ENCODE measurements at places on chromosomes 16 and 17. TPM values are rescaled to one million over a fixed set of nuclear protein-coding genes. Genes with fewer than 3 reads are reported as not detected.

DNA sequence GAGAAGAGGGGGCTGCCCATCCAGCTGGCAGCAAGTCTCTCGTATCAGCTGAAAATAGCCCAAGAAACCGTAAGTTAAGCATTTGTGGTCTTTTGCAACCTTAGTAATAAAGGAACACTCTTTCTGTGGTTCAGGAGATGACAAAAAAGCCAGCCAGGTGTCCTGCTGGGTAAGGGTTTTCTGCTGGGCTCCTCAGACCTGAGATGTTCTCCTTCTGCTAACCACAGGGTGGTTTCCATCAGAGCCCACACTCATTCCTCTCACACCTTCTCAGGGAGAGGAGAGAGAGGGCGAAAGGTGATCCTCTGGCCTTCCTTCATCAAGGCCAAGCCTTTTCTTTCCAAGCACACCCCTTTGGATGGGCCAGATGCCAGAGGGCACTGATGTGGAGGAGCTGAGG, 70.7 kb downstream of the TEX14 start:
- DNase-seq = no peak

DNA sequence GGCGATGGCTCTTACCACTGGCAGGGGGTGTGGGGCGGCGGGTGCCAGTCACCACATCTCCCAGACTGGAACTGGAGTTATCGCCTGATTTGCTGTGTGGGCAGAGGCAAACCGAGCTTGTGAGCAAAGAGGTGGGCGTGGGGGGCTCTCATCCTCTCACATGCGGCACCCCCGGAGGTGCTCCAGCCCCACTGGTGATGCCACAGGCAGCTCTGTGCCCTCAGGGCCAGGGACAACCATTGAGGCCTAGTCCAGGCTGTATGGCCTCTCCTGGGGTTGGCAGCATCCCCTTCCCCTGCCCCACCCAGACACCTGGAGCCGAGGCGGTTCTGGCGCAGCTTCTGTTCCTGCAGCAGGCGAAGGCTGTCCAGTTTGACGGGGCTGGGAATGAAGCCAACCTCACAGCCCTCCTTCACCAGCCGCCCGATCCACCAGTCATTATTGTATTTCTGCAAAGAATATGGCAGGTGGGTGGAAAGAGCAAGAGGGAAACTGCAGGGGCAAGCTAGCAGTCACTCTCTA, 10.9 kb downstream of the CACNB1 start:
- no peak for DNase-seq

GRCh38 chr16:15764112-15764511, 92.7 kb downstream of the MYH11 start:
- no peak for DNase-seq

GRCh38 chr17:18187821-18188761, 4.5 kb downstream of the ALKBH5 start:
- DNase-seq = no peak

- no peak for DNase-seq
Measured at GRCh38 chr16:83967838-83968305, at the start of gene NECAB2. Gene NECAB2, plus strand, starts transcription at chr16:83968244. Its CDS starts 405 bp downstream, at chr16:83968649.

Gene TP53TG3
- not detected for polyA plus RNA-seq

Gene KCNJ16
- polyA plus RNA-seq = 161 TPM

Gene PIRT
- not detected for polyA plus RNA-seq

DNA sequence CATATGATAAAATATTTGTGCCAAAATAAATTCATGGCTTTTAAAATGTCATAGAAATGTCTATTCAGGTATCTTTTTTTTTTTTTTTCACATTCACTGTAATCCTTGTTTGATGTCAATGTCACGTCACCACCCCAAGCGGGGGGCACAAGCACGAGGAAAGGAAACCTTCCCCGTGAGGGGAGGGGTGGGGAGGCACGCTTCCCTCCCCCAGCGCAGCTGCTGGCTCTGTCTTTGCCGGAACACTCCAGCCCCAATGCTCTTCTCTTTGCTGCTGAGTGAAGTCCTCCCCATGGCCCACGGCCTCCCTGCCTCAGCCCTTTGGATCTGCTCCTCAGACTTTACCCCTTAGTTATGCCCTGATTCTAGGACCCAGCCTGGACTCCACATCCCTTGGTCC, 1.5 kb downstream of the SLC35G3 start:
- DNase-seq = no peak

DNA sequence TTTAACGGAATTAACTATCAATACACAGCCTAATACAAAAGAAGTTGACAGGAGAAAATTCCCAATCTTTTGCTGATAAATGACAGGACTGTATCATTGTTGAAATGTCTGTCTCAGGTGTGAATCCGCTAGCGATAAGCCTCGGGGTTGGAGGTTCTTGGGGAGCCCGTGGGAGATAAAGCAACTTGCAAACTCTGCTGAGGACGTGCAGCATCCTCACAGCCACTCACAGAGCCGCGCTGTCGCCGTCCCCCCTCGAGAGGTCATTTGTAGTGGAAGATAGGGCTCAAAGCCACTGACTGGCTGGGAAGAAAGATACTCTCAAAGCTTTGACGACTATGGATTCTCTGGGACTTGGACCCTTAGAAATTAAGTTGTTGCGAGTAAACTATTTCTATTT, 17.0 kb downstream of the MAP1LC3B start:
- DNase-seq = no peak

Gene TBC1D28
- polyA plus RNA-seq = not detected

Gene BPTF
- polyA plus RNA-seq = 105 TPM

DNA sequence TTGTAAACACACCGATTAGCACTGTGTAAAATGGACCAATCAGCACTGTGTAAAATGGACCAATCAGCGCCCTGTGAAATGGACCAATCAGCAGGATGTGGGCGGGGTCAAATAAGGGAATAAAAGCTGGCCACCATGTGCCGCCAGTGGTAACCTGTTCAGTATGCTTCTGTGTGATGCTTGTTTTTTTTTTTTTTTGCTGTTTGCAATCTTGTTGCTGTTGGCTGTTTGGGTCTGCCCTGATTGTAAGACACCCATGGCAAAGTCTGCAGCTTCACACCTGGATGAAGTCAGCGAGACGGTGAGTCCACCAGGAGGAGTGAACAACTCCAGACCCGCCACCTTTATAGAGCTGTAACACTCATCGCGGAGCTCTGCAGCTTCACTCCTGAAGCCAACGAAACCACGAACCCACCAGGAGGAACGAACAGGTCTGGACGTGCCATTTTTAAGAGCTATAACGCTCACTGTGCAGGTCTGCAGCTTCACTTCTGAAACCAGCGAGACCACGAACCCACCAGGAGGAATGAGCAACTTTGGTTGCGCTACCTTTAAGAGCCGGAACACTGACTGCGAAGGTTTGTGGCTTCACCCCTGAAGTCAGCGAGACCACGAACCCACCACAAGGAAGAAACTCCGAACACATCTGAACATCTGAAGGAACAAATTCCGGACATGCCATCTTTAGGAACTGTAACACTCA, 85.0 kb upstream of the MED9 start:
- no peak for DNase-seq

DNA sequence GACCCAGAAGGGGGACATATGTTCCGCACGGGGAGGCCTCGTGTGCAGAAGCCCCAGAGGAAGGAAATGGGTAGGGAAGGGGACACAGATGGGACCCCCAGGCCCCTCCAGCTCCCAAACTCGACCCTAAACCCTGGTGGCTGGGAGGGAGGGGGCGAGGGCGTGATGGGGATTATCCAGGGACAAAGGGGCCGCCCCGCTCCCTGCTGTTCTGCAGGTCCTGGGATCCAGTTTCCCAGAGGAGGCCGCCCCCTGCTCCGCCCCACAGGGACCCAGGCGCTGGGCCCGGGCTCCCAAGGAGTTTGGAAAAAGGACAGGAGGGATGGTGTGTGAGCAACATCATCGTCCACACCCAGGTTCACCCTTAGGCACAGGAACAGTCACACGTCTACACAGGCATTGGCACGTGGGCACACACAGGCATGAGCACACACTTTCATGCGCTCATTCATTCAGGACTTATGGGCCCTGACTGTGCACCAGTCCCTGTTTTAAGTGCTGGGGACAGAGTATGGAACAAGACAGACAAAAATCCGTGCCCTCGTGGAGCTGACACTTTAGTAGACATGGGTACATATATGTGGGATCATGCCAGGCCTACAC, 12.8 kb upstream of the FBXL19 start:
- DNase-seq = no peak

Gene EFCAB5
- 2.1 TPM for polyA plus RNA-seq

Gene CD300E
- 0.11 TPM for polyA plus RNA-seq

GRCh38 chr17:39393736-39394135, 7.7 kb downstream of the FBXL20 start:
- DNase-seq = no peak

Gene TP53TG3C
- not detected for polyA plus RNA-seq

DNA sequence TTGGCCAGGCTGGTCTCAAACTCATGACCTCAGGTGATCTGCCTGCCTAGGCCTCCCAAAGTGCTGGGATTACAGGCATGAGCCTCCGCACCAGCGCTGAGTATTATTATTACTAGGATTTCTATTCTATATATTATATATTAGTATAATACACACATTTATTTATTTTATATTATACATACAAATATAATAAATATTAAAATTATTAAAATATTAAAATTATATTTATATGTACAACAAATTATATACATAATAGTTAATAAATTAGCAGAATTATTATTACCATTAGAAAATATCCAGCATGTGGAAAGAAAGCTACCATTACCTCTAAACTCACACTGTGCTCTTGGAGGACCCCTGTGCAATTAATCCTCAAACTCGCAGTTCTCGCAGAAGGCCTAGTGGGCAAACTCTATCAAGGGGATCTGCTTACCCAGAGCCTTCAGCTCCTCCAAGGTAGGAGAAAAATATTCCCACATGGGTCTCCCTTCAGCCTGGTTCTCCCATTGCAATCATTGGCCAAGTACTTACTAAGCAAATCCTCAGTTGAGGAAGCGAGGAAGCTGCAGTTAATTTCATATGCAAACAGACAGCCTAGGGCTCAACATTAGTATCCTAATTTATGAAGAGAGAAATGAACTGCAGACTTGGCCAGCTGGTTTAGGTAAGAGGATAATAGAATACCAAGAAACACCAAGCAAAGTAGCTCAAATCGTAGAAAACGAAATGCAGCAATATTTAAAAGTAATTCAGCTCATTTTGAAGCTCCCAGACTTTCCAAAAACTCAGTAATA, 241.4 kb upstream of the IRX5 start:
- DNase-seq = no peak

Gene KRTAP1-5
- not detected for polyA plus RNA-seq

GRCh38 chr17:77223642-77224420, 83.1 kb downstream of the SEC14L1 start:
- DNase-seq = no peak

DNA sequence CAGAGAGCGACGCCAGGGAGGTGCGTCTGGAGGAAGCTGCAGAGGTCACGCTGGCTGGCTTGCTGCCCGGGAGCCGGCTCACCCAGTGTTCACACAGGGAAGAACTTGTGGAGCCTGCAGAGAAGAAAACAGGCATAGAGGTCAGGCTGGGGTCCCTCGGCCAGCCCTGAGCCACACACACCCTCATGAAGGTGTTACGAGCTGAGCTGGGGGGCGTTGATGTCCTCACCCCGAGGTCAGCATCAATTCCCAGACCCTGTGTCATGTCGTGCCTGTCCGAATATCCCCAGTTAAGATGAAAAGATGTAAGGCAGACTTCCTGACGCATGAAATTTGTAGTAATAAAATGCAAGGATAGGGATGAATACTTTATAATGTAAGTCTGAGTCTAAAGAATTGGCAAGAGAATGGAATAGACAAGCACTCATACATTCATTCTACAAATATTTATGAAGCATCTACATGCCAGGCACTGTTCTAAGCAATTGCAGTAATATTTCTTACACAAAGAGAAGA, 77.1 kb downstream of the USP31 start:
- no peak for DNase-seq

DNA sequence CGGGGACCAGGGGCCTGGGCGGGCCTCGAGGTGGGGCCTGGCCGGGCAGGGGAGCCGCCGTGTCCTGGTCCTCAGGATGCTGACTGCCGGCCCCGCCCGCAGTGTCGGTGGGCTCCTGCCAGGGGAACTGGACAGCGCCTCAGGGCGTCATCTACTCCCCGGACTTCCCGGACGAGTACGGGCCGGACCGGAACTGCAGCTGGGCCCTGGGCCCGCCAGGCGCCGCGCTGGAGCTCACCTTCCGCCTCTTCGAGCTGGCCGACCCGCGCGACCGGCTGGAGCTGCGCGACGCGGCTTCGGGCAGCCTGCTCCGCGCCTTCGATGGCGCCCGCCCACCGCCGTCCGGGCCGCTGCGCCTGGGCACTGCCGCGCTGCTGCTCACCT, 2.3 kb upstream of the PAQR4 start:
- no peak for DNase-seq

Measured in right renal cortex interstitium (tissue), 3 donors.